Pulmonary artery endothelial cell (primary cell): ENCODE measurements at places on chromosomes 6 and 20. TPM values are rescaled to one million over a fixed set of nuclear protein-coding genes. Genes with fewer than 3 reads are reported as not detected.

- no peak for DNase-seq
These were observed 303.9 kb downstream of the GMDS start for GRCh38 chr6:1941534-1941933.

The KCNS1 gene
- 0.20 and 0.21 TPM in 2 replicates for total RNA-seq

DNA sequence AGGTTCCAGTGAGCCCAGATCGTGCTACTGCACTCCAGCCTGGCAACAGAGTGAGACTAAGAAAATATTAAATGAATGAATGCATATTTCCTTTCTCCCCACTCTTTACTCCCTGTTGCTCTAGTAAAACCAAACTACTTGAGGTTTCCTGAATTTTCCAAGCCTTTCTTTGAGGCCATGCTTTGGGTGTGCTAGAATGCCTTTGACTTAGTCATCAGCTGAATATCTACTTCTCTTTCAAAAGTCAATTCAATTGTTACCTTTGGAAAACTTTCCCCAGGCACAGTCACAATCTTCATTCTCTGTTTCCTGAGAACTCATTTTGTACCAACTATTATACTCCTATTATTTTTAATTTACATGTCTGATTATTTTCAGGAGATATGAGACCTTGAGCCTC lies 27.5 kb upstream of the CEP85L start:
- DNase-seq, result no peak

The TREM2 gene
- not detected in 2 replicates for total RNA-seq

The COL9A3 gene
- 0.04 and 0.20 TPM in 2 replicates for total RNA-seq

DNA sequence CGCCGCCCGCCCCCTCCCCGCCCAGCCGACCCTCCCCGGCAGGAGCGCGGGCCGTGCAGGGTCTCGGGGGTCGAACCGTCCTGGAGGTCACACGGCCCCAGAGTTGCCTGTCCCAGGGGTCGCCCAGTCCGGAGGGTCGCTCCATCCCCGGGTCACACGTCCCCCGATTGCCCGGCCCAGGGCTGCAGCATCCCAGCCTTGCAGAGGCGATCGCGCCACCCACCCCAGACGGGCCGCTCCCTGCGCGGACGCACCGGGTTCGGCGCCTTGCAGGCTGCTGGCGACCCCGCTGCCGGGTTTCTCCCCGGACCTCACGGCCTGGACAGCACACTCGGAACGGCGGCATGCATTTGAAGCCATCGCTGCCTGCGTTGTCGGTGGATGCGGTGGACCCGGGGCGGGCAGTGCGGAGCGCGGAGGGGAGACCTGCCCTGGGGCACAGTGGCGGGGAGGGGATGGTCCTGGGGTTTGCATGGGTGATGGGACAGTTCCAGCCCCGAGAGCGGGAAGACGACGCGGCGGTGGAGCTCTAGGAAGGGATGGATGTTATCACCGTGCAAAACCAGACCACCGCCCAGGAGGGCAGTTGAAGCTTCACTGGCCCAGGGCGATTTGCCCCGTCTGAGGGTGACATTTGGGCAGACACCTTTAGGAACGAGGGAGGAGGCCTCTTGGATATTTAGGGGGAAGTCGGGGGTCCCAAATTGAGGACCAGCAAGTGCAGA lies 22.7 kb upstream of the FRMD1 start:
- DNase-seq, result no peak
